ENCODE measurements at places on chromosomes 16 and 17.
A peak's percentile ranks its signal among the peaks of the same experiment; 100 is the strongest.

- DNase-seq, result peak; percentile 45
Measured at GRCh38 chr16:79721270-79721669, 120.7 kb upstream of the MAF start.

DNA sequence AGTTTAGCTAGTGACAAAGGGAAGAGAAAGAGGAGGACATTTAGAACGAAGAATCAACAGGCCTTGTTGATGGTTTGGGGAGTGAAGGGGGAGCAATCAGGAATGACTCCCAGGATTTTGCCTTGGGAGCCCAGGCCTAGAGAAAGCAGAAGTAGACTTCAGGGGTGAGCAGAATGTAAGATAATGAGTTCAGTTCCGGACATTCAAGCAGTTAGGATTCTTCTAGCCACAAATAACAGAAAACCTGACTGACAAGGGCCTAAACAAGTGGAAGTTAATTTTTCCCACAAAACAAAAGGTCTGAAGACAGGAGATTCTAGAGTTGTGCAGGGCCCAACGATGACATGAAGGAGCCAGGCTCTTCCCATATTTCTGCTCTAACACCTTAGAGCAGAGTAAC is 45.9 kb downstream of the SKAP1 start:
- no peak for DNase-seq

DNA sequence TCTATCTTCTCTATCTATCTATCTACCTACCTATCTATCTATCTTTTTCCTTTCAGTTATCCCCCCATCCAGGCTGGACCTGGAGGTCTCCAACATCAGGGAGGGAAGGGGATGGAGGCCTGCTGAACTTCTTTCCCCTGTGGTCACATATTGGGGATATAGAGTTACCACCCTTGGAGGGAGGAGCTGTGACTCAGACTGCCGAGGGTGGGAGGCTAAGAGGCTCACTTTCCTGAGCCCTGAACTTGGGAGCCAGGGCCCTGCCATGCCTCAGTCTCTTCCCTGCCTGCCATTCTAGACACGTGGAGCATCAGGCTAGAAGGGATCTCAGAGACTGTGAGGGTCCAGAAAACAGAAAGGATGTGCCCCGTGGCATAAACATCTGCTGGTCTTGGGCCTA is 8.4 kb downstream of the LRRC3C start:
- DNase-seq, result no peak

DNA sequence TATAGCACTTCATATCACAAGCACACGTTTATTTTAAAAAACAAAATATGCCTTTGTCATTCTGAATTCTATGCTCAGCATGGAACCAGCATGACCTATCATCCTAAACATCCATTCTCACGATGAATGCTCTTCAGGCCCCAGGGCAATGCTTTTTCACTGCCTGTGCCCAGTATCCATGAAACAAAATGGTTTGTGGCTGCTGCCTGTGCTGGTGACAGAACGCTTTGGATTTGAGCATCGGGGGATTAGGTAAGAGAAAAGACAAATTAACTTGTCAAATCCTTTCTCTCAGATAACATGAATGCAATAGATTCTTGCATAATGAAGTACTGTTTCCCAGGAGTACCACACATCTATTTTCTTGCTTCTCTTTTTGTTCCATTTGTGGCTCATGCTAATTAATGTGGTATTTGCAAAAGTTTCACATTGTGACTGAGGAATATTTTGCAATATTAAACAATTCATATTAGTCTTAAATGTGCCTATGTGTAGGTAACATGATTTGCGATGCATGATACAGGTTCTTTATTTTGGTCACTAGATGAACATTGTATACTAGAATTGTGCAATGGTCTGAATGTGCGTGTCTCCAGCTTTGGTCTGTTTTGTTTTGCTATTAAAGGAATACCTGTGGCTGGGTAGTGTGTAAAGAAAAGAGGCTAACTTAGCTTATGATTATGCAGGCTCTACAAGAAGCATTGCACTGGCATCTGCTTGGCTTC is 25.8 kb upstream of the SRSF1 start:
- DNase-seq, result no peak

DNA sequence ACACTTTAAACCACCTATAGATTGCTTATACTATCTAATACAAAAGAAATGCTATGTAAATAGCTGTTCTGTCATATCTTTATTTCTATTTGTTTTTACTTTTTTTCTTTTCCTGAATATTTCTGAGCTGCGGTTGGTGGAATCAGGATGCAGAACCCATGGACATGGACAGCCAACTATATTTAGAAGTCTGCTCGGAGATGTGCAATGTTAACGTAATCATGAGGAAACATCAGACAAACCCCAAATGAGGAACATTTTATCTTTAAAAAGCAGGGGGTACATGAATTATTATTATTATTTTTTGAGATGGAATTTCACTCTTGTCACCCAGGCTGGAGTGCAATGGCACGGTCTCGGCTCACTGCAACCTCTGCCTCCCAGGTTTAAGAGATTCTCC is 31.4 kb upstream of the GHDC start:
- no peak for DNase-seq

GRCh38 chr16:83633286-83633685 is 174.5 kb upstream of the HSBP1 start:
- no peak for DNase-seq

DNA sequence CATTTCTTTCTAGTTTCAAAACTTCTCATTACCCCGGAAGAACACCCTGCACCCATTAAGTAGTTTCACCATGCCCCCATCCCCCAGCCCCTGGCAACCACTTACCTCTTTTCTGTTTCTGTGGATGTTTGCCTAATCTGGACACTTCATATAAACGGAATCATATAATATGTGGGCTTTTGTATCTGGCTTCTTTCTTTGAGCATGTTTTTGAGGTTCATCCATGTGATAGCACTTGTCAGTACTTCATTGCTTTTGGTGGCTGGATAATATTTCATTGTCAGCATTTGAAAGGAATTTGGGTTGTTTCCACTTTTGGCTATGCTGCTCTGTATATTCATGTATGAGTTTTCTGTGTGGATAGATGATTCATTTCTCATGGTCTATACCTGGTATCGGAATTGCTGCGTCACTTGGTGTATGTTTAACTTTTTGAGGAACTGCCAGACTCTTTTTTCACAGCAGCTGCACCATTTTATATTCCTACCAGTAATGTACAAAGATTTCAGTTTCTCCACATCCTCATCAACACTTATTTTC is 30.0 kb upstream of the SLC5A10 start:
- DNase-seq, result no peak

GRCh38 chr16:57131351-57131970 is 39.1 kb downstream of the CPNE2 start:
- no peak for DNase-seq

- DNase-seq, result no peak
Measured at GRCh38 chr17:49640556-49640955, 37.3 kb downstream of the SPOP start.

DNA sequence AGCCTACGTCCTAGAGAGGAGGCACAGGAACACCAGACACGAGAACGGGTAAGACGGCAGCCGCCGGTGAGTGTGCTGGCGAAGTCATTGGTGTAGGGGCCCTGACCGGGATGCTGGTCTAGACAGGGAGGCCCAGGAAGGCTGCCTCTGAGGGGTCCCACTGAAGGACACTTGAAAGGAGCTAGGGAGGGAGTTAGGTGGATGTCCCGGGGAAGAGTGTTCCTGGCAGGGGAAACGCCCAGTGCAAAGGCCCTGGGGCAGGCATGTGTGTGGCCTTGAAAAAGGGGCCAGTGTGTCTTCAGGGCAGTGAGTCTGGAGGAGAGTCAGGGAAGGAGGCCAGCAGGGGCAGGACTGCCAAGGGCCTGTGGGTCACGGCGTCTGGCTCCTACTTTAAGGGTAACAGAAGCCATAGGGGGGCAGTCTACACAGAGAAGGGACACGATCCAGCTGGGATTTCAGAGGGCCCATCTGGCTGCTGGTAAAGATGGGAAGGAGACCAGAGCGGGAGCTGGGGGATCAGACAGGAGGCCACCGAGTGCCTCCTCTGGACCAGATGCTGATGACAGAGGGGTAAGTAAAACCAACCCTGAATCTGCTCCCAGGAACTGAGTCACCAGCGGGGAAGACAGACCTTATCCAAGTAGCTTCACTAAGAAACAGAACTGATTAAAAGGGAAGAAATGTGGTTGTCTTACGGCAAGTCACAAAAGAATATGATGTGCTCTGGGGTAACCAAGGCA is 115.9 kb downstream of the LITAF start:
- no peak for DNase-seq

GRCh38 chr17:19453296-19453695 is 42.3 kb downstream of the RNF112 start:
- no peak for DNase-seq

DNA sequence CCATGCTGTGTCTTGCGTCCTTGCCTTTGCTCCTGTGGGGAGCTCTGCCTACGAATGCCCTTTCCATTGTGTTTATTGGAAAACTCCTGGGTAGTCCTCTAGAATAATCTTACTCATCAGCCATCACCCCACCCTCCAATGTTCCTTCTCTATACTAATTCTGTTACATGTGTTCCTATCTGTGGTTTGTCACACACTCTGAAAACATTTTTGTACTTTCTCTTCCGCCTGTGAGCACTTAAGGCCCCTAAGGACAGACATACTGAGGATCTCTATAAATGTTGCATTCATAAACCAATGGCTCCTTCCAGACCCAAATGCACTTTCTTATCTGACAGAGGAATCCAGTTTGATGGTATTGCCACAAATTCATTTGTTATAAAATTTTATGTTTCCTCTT is 53.9 kb upstream of the MON1B start:
- DNase-seq, result no peak

DNA sequence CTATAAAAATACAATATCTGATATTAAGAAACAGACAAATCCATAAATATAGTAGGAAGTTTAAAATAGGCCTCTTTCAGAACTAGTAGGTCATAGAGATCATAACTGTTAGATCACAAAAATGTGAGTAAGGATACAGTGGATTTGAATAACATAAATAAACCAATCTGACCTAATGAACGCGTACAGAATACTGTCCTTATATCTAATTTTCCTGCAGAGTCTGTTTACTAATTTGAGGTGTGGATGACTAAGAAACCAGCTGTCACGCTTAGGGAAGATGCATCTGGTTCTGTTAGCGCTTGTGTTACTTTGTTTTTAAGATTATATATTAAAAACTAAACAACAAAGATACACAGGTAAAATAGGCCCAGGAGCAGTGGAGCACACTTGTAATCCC is 14.8 kb downstream of the CPD start:
- no peak for DNase-seq

GRCh38 chr17:2456475-2456874 is 55.2 kb downstream of the METTL16 start:
- DNase-seq, result no peak

DNA sequence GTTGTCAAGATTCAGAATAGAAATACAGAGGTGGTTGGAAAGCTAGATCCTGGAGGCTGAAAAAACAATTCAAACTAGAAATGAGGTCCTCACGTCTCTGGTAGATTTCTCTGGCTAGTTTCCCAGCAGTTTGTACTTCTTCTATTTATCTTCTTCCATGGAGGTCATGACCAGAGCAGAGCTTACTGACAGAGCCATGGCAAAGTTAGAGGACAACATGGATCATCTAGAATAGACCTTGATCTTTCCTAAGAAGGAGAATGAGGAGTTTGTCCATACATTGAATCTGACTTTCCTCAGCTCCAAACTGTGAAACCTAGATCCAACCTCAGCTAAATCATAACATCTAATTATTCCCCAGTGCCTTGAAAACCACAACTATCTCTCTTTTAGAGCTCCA is 900.8 kb upstream of the GOT2 start:
- DNase-seq, result no peak

- DNase-seq, result no peak
Measured at GRCh38 chr17:43799047-43799446, 18.8 kb downstream of the CFAP97D1 start.

DNA sequence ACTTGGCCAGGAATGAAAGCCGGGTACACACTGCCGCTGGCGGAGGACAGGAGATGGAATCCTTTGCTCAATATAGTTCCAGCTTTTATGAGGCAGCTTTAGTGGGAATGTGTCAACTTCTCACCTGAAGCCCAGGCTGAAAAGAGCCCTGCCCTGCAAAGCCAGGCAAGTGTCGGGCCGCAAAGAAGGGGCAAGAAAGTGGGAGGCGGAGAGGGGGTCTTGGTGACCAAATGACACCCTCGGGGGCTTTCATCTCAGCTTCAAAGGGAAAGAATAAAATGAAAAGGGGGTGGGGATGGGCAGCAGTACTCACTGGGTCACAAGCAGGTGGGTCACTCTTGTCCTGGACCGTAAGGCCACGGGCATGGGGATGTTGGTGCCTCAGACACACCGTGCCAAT is 62.9 kb downstream of the C16orf95 start:
- no peak for DNase-seq

GRCh38 chr16:89300976-89301360 is 83.5 kb downstream of the ZNF778 start:
- no peak for DNase-seq

- no peak for DNase-seq
Measured at GRCh38 chr17:15966879-15967248, 21.9 kb downstream of the ADORA2B start.

DNA sequence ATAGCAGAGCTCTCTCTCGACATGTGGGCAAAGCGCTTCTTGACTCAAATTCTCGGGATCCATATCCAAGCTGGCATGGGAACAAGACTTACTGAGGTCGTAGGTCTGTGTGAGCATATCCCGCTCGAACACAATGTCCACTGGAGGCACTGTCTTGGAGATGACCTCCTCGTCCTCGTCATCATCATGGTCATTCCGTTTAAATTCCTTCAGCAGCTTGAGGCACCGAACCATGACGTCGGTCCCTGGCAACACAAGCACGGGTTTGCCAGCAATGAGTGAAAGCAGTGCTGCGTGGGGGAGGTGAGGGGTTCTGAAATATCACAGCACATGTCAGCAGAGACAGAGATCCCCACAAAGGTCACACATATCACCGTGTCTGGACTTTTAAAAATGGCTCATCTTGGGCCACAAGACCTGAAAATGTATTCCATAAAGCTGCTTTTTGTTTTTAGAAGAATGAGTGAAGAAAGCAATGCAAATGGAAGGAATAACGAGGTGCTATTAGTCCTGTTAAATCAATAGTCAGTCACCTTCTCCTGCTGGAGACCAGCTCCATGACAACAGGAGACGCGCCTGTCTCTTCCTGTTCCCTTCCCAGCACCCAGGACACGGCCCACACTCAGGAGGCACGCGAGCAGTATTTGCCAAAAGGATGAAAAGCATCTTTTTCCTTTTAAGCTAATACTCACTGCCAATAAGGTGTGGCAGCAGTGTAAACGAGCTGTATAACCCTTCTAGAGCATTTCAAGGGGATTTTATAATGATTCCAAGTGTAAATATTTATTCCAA is 37.9 kb downstream of the GTF3C1 start:
- DNase-seq, result no peak

DNA sequence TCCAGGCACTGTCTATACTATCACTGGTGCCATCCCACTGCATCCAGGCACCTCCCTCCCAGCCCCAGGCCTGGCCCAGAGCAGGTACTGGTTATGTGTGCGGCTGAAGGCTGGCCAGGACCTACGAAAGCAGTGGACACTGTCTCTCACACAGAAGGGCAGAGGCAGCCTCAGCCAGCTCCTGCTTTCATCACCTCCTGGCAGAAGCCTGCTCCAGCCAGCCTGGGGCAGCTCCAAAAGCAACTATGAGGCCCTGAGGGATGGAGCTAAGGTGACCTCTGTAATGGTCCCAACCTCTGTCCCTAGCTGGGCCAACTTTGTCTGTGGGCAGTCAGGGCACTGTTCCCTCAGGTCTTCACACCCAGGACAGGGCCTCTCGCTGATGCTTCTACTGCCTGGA is 18.8 kb downstream of the HSD11B2 start:
- no peak for DNase-seq

- no peak for DNase-seq
Measured at GRCh38 chr17:49523706-49524472, 28.8 kb downstream of the NGFR start.

Data from ovary (tissue), 10 donors.